ENCODE measurements at places on chromosomes 3 and 15.

DNA sequence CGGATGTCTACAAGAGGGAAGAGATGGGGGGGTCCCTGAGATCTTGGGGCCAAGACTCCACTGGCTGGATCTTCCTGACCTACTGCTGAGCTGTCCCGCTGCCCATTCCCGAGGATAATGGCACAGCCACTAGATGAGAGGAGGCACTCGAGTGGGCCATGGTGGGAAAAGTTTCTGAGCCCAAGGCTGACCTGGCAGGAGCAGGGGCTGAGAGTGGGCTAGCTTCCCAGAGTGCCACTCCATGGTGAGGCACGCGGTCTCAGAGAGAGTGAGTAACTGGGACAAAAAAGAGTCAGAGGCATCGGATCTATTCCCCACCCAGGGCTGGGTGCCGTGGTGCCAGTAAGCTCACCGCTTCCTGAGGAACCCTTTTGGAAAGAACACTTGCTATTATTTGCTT lies 10.9 kb downstream of the SLC51B start:
- DNase-seq, result no peak

GRCh38 chr3:120652281-120652680 lies 29.8 kb downstream of the HGD start:
- no peak for DNase-seq

DNA sequence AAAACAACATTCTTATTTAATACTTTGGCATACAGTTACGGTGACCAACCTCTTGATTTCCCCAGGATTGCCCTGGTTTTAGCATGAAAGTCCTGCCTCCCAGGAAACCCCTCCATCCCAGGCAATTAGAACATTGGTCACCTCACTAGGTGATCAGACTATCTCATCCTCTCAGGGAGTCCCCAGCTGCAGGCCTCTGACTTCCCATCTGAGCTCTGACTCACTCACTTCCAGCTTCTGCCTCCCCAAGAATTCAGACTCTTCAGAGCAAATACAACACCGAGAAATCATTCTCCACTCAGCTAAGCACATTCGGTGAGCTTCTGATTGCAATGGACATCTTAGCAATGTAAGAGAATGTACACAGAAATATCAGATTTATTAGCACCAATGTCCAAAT lies 92.4 kb upstream of the HES1 start:
- DNase-seq, result no peak

GRCh38 chr15:38559131-38559530 lies 5.5 kb downstream of the RASGRP1 start:
- DNase-seq, result no peak

DNA sequence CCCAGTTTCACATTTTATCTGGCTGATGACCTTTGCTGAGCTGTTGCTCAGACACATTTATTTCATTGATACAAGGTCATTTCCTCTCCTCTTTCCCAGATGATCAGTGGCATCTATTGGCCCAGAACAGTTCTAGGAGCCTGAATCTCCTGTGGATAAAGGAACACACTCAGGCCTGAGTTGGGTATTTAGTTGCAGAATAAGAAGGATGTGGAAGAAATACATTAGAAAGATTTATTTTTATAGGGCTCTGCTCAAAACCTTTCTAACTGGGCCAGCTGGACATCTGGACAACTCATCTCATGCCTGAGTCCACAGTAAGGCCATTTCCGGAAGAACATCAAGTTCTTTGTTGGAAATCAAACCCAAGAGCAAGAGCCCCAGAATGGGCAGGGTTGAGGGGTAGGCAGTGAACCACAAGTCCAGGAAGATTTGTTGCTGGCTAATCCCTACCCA lies 19.7 kb upstream of the MFGE8 start:
- DNase-seq, result no peak

All from glomerular endothelial cell (primary cell).